Coronary artery (tissue), 2 donors: ENCODE measurements at places on chromosomes 3 and 15.

GRCh38 chr3:118151164-118151563 is 883.5 kb downstream of the IGSF11 start:
- DNase-seq, result no peak

DNA sequence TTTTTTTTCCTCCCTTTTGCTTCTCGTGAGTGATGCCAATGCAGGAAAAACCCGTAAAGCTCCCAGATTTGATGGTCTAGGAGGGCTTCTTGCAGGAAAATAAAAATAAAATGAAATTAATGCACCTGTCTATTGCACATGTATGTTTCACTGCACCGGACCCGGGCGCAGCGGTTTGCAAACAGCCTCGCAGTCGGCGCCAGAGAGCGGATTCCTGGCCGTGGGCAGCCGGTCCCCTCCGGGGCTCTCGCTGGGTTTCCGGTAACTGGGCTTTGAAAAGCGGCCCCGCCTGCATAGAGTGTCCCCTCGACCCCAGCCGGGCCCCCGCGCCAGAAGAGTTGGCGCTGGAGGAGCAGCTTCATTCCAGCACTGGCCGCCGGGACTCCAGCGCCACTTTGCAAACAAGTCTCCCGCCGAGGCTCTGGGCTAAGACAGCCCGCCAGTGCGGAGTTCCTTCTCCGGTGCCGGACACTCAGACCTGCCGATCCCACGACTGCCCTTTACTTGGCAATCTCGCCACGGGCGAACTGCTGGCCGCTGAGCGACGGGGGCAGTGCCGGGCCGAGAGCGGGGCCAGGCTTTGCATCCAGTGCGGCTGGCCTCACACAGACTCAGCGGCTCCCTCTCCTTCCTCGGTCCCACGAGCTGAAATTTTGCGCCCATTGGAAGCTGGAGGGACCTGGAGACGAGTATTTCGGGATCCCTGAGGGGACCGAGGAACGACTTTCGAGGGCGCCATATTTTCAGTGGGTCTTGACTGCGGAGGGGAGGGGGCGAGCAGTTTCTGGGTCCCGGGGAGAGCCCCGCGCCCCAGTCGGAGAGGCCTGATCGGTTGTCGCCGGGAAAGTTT is 225.9 kb upstream of the C2CD4B start:
- DNase-seq, result peak; percentile 79

DNA sequence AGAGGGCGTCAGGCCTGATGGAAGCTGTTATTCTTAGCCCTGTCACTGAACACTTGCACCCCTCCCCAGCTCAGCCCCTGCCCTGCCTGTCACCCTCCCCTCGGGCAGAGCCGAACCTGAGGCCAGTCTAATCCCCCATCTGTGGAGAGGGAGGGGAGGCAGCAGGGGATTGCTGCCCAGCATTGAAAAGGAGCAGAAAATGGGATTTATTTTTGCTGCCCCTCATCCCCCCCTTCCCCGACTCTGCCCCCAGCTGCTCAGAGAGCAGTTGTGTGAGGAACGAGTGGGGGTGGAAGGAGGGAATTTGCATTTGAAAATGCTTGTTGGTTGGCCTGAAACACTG is 71.6 kb downstream of the EPHB3 start:
- DNase-seq, result no peak

GRCh38 chr3:4709341-4709740 is 216.2 kb downstream of the ITPR1 start:
- DNase-seq, result no peak

DNA sequence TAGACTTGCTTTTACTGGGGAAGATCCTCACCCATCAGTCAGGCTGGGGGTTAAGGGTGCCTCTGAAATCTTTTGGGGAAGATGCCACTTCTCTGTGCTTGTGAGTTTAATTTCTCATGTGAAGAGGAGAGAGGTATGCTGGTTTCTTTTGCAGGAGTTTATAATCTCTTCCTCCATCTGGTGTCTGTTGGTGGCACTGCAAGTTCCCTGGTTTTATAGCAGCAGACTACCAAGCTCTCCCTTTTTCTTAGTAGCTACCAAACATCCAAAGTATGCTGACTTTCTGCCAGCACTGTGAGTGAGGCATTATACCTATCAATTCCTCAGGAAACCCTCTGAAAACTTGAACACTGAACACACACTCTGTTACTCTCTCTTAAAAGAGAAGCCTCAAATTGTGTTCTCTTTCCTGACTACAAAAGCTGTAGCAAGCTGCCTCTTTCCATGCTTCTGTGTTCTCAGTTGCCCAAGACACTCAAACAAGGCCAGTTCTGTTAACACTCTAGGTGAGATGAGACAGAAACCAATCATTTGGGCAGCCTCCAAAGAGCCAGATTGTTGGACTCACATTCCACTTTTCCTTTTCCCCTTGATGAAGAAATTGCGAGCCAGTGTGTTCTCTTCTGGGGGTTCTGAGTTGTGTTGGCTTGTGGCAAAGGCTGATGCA is 299.5 kb downstream of the GAP43 start:
- DNase-seq, result no peak

DNA sequence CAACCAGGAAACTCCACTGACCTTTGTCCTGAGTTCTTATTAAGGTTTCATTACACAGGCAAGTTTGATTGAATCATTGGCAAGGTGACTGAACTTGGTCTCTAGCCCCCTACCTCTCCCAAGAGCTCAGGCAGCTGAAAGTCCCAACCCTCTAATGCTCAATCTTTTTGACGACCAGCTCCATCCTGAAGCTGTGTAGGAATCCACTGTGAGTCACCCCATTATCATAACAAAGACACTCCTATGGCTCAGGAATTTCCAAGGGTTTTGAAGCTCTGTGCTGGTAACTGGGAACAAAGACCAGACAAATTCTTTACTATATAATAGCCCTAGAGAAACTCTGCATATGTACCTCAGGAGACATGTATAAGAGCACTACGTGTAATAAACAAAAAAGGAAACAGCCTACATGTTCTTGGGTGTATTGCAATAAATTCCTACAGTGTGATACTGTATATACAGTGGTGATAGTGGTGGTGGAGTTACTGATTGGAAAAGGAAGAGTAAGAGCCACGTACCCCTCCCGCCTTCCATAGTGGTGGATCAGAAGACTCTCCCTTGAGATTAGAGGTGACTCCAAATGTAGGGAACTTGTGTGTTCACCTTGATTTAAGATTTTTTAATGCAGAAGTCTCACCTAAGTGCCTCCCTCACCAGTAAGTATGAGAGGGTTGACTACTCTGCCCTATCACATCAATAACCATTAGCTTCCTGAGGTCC is 116.6 kb downstream of the ST8SIA2 start:
- DNase-seq, result no peak

DNA sequence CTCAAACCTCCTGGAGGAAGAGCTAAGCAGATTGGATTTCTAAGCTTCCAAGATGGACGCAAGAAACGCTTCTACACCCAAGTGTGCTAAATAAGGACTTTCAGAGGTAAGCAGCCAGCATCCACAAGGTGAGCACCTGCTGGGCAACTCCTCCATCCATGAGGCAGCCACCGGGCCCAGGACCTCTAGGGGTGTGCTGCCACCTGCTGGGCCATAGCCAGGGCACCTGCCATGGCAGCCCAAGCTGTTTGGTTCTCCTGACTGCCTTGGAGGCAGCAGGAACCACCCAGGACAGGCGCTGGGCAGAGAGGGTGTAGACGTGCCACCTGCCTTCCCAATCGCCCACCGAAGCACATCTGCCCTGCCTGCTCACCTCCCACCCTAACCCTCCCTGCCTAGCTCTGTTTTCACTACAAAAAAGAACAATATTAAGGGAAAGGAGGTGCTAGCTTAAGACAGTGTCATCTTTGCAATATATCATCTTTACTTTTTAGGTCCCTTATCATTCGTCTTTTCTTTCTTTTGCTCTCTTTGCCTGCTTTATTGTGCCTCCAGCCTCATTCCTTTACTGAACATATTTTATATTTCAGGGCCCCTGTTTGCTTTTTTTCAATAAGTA is 12.9 kb downstream of the C15orf62 start:
- DNase-seq, result no peak

DNA sequence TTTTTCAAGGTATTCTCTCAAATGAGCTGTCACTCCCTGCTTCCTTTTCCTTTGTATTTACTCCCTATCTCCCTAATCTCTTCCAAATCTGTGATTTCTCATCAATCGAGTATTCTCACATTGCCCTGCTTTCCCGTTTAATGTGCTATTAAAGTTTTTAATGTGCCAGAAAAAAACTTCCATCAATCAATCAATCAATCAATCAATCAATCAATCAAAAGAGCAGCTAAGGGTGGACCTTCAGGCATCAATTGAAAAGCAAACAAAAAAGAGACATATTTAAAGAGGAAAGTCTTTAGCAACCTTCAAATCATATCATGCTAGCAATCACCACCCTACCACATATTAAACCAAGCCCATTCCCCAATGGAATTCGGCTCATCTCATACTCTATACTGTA is 58.9 kb downstream of the SATB1 start:
- DNase-seq, result no peak

DNA sequence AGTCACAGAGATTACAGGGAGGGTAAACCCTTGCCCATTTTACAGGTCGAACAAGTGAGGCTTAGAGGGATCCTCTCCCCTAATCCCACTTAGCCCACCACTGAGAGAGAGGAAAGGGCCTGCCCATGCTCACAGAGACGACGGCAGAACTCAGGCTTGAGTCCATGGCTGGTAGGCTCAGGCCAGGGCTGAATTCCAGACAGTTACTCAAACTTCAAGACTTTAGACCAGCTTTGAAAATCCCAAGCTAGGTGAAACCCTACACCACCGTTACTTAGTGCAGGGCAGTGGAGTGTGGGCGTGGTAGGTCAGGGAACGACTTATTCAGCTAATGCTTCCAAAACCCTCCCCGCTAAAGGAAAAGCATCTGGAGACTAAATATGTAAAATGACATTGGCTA is 16.4 kb downstream of the GRIP2 start:
- DNase-seq, result no peak

DNA sequence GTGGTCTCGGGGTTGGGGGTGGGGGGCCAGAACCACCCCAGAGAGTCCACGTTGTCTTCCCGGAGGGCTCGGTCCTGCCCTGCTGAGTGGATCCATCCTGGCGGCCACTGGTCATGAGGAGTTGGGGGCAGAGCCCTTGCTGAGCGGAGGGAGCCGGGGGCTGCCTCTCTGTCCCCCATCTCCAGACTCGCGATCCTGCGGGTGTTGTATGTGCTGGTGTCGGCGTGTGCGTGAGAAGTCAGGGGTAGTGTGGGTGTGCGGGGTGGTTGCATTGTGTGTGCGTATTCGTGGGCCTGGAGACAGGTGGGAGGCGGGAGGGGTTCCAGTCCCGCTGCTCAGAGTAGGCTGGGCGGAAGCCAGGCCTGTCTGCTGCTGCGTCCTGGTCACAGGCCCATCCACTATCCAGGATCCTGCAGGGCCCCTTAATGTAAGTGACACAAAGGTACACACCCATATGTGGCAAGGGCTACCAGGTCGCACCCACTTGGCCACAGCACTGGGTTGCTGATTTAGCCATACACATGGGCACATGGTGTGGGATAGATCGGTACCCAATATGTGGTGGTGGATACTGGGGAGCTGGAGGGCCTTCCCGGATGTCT is 30.7 kb downstream of the NBEAL2 start:
- peak; percentile 77 for DNase-seq

- DNase-seq, result no peak
Observed at GRCh38 chr3:16409032-16409431, 104.5 kb downstream of the RFTN1 start.

GRCh38 chr3:51242939-51243338 is 142.2 kb upstream of the MANF start:
- DNase-seq, result no peak
